Naive thymus-derived CD8-positive, alpha-beta T cell (primary cell): ENCODE measurements at places on chromosomes 1 and 21. TPM values are rescaled to one million over a fixed set of nuclear protein-coding genes. Genes with fewer than 3 reads are reported as not detected.

Gene GATAD2B
- total RNA-seq = 110 TPM

Gene EFNA1
- total RNA-seq = 8.5 TPM

Gene FOXO6
- total RNA-seq = not detected

Gene TNFRSF4
- 0.73 TPM for total RNA-seq

Gene TTC34
- total RNA-seq = 6.0 TPM

Gene KIRREL1
- not detected for total RNA-seq

Gene KCNN3
- not detected for total RNA-seq

Gene LCE2C
- not detected for total RNA-seq

Gene B3GALT5
- total RNA-seq = not detected

Gene URB2
- 11.2 TPM for total RNA-seq

Gene CLK2
- total RNA-seq = 134 TPM

Gene DEPDC1
- total RNA-seq = not detected

Gene FMO4
- total RNA-seq = 3.9 TPM

GRCh38 chr1:183318433-183318832 lies 99.7 kb downstream of the NMNAT2 start:
- no peaks in the 10 kb centered on the region for H3K36me3 ChIP-seq
- peaks cover 44% of the 10 kb centered on the region for H3K27me3 ChIP-seq
- no peaks in the 10 kb centered on the region for H3K4me1 ChIP-seq
- DNase-seq = no peak
- H3K27ac ChIP-seq = no peak overlapping the region
- H3K4me3 ChIP-seq = no peak overlapping the region

DNA sequence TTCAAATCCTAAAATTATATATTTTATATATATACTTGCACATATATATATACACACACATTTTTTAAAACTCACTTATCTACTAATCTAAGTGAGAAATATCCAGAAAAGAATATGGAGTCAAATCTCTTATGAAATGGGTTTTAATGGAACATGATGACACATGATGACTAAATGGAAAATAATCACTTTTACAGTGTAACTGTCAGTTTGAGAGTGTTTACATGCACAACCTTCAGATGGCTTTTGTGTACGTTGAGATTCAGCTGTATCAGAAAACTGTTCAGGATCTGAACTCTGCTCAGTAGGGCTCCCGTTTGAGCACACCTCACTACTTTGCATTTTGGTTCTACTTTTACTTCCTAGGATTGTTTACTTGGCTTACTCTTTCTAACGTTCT lies 189.8 kb downstream of the DNAH14 start:
- H3K36me3 ChIP-seq = no peaks in the 10 kb centered on the region
- H3K4me3 ChIP-seq = no peak overlapping the region
- no peak overlapping the region for H3K27ac ChIP-seq
- peaks cover 5% of the 10 kb centered on the region for H3K27me3 ChIP-seq

- H3K4me1 ChIP-seq = no peaks in the 10 kb centered on the region
- H3K27me3 ChIP-seq = no peaks in the 10 kb centered on the region
- no peak for DNase-seq
Observed at GRCh38 chr1:2072109-2072806, 22.0 kb downstream of the PRKCZ start.

GRCh38 chr1:5620997-5621396 lies 371.2 kb downstream of the NPHP4 start:
- peaks cover 3% of the 10 kb centered on the region for H3K4me1 ChIP-seq
- no peak overlapping the region for H3K27ac ChIP-seq
- no peak overlapping the region for H3K4me3 ChIP-seq
- H3K27me3 ChIP-seq = peaks cover 22% of the 10 kb centered on the region
- no peak for DNase-seq

DNA sequence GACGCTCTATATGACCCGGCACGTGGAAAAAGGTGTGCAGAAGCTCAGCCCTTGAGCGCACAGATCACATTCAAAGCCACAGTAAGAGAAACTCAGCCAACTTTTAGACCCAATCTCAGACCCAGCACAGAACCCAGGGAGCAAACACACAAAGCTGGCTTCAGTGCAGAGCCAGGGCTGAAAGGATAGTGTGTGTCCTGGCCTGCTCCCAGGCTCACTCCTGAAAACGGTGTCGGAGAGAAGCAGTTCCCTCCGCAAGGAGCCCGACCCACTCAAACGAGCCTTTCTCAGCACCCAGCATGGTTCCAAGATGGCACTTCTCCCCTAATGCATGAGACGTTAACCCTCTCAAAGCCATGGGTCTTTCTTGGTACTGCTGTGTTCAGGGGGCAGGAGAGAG lies 39.6 kb downstream of the CASZ1 start:
- DNase-seq = no peak
- H3K4me1 ChIP-seq = peaks cover 4% of the 10 kb centered on the region
- H3K27ac ChIP-seq = no peak overlapping the region
- H3K4me3 ChIP-seq = no peak overlapping the region
- peaks cover 3% of the 10 kb centered on the region for H3K27me3 ChIP-seq
- no peaks in the 10 kb centered on the region for H3K36me3 ChIP-seq

GRCh38 chr1:11354893-11355553 lies 82.0 kb downstream of the UBIAD1 start:
- H3K27me3 ChIP-seq = peaks cover 3% of the 10 kb centered on the region
- H3K27ac ChIP-seq = no peak overlapping the region
- no peak overlapping the region for H3K4me3 ChIP-seq
- H3K36me3 ChIP-seq = peaks cover 6% of the 10 kb centered on the region
- no peak for DNase-seq

GRCh38 chr1:201360486-201360885 lies 17.0 kb downstream of the TNNT2 start:
- DNase-seq = peak; percentile 23
- no peak overlapping the region for H3K27ac ChIP-seq
- no peak overlapping the region for H3K4me3 ChIP-seq
- H3K36me3 ChIP-seq = no peaks in the 10 kb centered on the region
- no peaks in the 10 kb centered on the region for H3K27me3 ChIP-seq

GRCh38 chr1:96825231-96825630 lies 103.6 kb downstream of the PTBP2 start:
- H3K27me3 ChIP-seq = no peaks in the 10 kb centered on the region
- no peak overlapping the region for H3K27ac ChIP-seq
- H3K4me3 ChIP-seq = no peak overlapping the region
- H3K36me3 ChIP-seq = peaks cover 6% of the 10 kb centered on the region
- H3K4me1 ChIP-seq = no peaks in the 10 kb centered on the region
- no peak for DNase-seq

DNA sequence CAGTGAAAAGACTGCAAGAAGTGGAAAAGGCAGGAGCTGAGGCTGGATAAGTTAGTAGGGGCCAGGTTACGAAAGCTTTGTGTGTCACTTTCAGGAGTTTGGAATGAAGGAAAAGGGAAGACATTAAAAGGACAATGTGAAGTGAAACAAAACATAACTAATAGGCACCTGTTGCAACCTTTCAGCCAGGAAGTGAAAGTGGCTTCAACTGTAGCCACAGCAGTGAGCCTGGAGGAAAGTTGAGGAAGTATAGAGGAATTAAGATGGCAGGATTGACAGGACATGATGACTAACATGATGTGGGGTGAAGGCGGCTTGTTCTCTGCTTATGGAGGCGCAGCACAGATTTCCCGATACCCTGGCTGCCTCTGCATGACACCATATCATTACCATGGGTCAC lies 68.9 kb downstream of the C4BPA start:
- no peak for DNase-seq
- no peak overlapping the region for H3K27ac ChIP-seq
- peaks cover 9% of the 10 kb centered on the region for H3K4me1 ChIP-seq
- H3K4me3 ChIP-seq = no peak overlapping the region
- H3K27me3 ChIP-seq = no peaks in the 10 kb centered on the region
- H3K36me3 ChIP-seq = no peaks in the 10 kb centered on the region
